Fibroblast of skin of left biceps (primary cell): ENCODE measurements at places on chromosomes 7 and 10.
A peak's percentile ranks its signal among the peaks of the same experiment; 100 is the strongest.

DNA sequence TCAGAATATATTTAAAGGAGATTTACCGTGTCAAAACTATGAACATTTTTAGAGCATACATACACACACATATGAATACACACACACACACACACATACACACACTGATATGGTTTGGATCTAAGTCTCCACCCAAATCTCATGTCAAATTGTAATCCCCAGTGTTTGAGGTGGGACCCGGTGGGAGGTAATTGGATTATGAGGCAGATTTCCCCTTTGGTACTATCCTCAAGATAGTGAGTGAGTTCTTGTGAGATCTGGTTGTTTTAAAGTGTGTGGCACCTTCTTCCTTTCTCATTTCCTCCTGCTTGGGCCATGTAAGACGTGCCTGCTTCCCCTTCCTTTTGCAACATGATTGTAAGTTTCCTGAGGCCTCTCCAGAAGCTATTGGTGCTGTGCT lies 515.0 kb upstream of the ZMIZ1 start:
- no peak for DNase-seq

GRCh38 chr10:74255214-74255613 lies 104.2 kb downstream of the ADK start:
- no peak for DNase-seq

- peak; percentile 82 for DNase-seq
These were observed 56.2 kb upstream of the ABLIM1 start for GRCh38 chr10:114714281-114714741.

GRCh38 chr7:22782616-22783232 lies 39.9 kb downstream of the TOMM7 start:
- DNase-seq, result peak; percentile 3

DNA sequence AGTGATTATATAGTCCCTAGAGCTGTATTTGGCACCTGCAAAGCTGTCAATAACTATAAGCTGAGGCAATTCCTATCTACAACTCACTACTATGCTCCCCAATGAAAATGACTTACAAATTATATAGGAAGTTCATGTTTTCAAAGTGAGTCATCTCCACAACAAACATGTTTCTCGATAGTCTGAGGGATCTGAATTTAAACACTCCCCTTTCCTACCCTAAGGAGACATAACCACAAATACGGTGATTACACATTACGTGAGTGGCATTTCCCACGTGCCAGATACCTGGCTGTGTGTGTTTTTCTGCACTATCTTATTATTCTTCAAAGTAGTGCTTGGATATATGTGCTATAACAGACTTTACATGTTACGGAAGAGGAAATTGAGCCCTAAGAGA lies 122.5 kb upstream of the C1QL3 start:
- DNase-seq, result peak; percentile 13

- peak; percentile 21 for DNase-seq
These were observed 14.5 kb downstream of the VWDE start for GRCh38 chr7:12389089-12389700.

GRCh38 chr10:124659380-124659779 lies 84.8 kb downstream of the FAM53B start:
- DNase-seq, result no peak

DNA sequence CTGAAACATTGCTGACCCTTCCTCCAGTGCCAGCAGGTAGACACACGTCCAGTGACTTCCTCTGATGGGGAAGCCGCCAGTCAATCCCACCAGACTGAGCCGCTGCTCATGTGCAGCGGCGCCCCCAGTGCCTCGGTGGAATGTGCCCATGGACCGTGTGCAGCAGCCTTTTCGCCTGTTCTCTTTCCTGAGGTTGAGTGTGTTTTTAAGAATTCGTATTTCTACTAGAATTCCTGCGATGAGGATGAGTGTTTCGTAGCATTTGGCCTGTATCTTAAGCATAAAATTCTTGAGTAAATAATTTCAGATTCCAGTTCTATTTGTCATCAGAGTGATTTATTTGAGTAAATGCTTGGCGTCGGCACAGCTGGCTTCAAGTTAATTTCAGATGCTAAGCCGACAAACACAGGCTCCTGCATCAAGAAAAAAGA lies 35.4 kb downstream of the BNIP3 start:
- peak; percentile 54 for DNase-seq

DNA sequence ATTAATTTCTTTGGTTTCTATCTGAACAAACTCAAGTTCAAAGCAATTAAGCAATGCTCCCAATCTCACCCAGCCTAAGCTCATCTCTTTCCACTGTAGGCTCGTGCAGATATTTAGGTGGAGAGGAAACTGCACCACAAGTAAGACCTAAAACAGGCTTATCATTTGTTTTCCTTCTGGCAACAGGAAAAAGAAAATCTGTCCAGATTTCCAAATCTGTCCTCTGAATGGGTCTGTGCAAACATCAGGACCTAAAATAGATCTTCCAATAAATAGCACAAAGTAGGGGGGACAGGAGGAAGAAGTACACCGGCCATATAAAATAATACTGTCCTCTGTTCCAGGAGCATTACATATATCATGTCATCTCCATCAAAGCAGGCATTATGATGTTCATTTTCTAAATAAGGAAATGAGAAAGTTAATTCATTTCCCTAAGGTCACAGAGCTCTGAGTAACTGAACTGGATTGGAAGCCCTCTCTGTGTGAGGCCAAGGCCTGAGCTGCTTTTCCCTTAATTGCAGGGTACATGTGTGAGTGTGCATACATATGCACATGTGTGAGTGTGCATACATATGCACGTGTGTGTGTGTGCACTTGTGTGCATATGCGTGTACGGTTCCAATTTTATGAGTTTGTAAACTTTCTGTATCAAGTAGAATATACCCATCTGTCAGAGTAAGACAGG lies 92.8 kb upstream of the PARD3 start:
- no peak for DNase-seq

GRCh38 chr10:78288663-78289062 lies 255.0 kb downstream of the RPS24 start:
- no peak for DNase-seq

GRCh38 chr7:19713676-19714075 lies 4.8 kb upstream of the POLR1F start:
- DNase-seq, result no peak

GRCh38 chr10:124693396-124693795 lies 50.8 kb downstream of the FAM53B start:
- no peak for DNase-seq

DNA sequence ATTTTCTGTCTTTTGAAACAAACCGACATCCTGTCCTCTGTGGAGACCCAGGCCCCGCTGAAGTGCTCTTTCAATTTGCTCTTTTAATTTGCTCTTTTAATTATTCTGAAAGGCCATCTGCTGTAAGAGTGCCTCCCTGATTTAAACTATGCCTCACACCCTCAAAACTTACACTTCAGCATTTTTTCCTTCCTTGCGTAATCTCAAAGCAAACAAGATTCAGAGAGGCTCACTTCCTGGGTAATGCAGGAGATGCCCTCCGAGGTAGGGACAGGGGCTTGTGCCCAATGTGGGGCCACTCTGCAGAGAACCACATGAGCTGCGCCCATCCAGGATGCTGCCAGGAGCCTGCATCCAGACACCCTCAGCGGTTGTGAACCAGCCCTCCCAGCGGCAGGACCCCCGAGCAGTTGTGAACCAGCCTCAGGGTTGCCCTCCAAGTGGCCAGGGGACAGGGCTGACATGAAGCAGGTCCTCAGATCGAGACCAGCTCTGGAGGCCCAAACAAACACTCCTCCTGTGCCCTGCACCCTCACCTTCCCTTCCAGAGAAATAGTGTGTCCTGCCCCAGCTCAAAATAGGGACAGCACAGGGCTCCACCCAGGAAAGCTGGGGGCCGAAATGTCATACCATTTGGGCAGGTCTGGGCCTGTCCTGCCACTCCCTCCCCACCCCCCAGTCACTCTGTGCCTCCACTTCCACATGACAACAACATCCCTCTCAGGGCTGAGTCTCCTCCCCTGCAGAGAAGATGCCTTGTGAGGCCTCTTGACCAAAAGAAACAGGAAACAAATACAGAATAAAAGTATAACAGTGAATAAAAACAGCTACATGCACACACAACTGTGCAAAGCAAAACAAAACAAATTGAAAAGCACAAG lies 190.4 kb downstream of the PTPRN2 start:
- DNase-seq, result no peak

DNA sequence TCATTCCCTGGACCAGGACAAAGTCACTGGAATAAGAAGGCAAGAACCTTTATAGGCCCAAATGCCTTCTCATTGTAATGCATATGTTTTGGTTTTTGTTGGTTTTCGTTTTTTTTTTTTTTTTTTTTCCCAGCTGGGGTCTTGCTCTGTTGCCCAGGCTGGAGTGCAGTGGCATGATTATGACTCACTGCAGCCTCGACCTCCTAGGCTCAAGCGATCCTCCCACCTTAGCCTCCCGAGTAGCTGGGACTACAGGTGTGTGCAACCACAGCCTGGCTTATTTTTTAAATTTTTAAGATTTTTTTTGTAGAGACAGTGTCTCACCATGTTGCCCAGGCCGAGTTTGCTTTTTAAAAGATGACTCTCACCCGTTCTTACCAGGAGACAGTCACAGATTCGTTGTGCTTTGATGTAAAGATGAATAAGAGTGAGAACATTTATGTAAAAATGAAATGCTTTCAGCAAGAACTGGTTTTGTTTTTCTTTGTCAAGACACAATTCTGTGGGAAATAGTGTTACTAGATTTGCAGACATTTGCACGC lies 7.6 kb downstream of the IQCE start:
- DNase-seq, result no peak

DNA sequence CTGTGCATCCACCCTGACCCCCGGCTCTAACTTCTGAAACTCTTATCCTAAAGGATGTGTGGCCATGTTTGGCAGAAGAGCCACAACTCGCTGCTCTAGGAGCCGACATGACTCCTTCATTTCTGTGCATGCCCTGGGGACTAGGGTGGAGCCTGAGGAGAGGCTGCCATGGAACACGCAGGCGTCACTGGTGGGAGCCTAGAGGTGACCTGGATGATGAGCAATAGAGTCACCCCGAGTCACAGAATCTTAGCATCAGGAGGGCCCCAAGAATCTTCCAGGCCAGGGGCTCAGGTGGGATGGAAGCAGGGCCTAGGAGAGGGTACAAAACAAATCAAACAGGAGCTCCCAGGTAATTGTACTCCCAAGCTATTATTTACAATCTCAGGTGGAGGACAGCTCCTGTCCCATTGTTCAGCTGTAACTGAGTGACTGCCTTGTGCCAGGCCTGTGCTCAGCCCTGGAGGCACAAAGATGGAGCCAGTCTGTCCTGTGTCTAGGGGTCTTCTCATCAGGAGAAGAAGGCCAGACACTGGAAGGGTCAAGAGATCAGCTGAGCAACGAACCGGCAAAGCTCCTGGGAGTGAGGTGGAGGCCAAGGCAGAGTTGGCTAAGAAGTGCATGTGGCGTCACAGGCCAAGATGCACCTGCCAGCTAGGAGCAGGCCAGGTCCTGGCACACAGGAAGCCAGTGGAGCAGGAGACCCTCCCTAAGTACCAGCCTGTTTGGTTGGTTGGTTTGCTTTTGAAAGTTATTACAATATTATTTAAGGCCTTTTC lies 5.8 kb upstream of the ZNF22 start:
- no peak for DNase-seq

DNA sequence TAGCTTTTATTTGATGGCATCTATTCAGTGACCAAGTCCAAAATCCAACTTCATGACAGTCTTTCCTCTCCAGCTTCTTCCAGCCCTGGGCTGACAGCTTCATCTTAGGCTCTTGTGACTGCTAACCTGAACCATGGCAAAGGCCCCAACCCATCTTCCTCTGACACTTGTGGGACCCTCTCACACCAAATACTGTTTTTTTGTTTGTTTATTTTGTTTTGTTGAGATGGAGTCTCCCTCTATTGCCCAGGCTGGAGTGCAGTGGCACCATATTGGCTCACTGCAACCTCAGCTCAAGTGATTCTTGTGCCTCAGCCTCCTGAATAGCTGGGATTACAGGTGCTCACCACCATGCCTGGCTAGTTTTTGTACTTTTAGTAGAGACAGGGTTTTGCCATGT lies 265.2 kb downstream of the GATA3 start:
- no peak for DNase-seq

DNA sequence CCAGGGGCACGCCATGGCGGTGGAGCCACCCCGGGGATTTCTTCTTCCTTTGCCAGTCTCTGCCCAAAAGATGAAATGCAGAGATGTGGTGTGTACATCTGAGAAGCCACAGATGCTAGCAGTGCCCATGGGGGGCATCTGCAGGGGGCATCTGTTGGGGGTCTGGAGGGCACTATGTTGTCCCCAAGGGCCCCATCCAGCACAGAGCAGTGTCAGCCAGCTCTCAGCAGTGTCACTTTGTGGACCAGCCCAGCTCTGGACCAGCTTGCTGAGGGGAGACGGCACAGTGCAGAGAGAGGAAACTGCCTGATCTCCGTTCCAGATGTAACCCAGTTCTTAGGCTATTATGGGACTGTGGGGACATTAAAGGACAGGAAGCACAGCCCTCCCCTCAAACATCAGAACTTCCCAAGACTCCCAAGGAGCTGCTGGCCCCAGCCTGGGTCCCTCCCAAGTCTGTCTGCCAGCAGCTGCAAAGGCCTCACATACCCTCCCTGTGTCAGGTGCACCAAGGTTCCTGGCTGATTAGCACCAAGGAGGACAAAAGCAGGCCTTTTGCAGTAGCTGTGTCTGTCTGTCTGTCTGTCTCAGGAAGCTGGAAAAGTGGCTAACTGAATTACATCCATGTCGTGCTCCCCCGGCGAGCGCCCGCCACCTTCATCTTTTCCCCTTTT lies 536.5 kb downstream of the PTPRN2 start:
- no peak for DNase-seq

GRCh38 chr7:17058568-17058967 lies 176.8 kb upstream of the AGR3 start:
- no peak for DNase-seq

GRCh38 chr7:78176171-78176570 lies 377.6 kb downstream of the PHTF2 start:
- no peak for DNase-seq

DNA sequence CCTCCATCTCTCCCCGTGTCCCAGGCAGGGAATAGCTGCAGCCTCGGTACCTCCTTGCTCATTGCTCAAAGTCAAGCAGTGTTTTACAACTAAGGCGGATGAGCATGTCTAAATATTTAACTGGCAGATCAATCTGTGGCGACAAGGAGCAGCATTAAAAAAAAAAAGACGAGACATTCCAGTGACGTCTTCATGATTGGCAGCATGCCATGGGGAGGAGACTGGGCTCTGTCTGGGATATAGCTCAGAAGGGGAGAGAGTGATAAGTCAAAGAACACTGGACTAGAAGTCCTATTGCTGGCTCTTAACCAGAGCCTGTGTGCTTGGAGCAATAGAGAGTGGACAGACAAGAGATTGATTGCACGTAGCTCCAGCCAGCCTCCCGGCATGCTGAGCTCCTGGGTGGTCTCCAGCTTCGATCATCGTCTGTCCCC lies 287.5 kb upstream of the PODXL start:
- DNase-seq, result peak; percentile 15

DNA sequence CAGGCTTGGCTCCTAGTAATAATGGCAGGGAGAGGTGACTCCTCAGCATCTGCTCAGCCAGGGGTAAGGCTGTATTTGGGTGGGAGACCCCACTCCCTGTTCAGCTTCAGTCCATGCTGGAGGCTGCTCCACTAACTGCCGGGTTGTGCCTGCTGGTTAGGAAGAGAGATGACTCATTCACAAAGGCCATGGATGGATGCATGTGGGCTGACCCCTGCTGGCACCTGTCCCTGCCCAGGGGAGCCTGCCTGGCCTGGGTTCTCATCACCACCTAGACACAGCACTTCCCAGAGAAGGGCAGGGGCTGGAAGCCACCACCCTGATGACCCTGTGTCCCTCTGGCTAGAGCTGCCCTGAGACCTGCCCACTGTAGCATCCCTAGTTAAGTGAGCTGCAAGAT lies 59.0 kb downstream of the VSTM4 start:
- no peak for DNase-seq
